ENCODE measurements at places on chromosomes 1 and 21.

DNA sequence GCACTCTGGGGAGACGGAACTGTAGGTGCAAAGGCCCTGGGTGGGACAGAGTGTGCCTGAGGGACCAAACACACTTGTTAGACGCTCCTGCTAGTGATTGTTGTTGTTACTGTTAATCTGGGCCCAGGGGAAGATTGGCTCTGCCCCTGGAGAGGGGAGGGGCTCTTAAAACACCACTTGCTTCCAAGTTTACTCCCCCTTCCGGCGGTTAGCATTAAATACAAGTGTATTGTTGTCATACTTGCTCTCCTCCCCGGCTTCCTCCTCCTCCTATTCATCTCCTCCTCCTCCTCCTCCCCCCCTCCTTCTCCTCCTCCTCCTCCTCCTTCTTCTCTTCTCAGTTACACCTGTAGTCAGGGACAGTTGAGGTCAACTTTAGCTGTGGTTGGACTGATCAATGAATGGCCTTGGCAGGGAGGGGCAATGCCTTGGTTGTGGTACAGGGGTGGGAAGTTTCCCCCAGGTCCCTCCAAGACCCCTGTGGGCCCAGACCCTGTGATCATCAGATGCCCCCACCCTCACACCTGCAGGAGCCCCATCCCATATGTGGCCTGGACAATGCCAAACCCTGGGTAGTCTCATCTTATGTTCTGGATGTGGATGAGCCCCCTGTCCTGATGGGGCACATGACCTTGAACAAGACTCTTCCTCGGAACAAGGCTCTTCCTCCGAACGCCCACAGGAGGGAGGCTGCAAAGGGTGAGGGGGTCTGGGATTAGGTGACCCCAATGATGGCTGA, 217.3 kb downstream of the PTPRU start:
- peak; percentile 38 for DNase-seq

DNA sequence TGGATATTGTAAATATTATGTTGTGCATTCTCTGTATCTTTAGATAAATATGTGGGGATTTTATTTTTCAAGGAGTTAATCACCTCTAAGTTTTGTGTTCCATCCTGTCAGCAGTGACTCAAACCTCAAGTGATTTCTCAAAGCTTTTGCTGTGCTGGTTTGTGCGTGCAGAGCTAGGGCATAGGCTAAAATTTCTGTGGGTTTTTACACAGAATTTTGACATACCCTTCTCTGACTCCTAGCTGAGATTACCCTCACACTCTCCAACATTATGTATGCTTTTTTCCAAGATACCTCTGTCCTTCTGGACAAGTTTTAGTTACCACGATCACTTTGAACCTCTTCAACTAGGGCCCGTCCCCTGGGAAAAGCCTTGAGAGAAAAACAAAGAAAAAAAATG, 384.9 kb downstream of the NCAM2 start:
- DNase-seq: peak; percentile 3

GRCh38 chr1:71780681-71781080, 501.7 kb downstream of the NEGR1 start:
- no peak for DNase-seq

- no peak for DNase-seq
These were observed 62.1 kb upstream of the PROX1 start for GRCh38 chr1:213925531-213926182.

GRCh38 chr1:20052386-20052785, 17.6 kb upstream of the PLA2G5 start:
- DNase-seq: no peak

DNA sequence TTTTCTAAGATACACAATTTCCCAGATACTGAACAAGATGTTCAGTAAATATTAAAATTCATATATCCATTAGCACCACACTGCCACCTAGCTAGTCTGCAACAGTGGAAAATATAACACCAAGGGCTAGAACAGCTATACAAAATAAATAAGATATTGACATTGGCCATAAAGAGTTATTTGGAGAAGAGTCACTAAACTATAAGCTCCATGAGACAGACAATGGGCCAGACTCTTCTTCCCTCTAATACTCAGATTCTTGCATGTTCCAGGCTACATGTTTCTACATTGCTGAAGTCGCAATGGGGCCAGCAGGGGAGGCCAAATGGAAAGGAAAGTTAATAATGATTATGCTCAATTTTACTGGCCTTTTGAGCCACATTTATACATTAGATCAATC, 21.5 kb downstream of the SPATA6 start:
- no peak for DNase-seq

DNA sequence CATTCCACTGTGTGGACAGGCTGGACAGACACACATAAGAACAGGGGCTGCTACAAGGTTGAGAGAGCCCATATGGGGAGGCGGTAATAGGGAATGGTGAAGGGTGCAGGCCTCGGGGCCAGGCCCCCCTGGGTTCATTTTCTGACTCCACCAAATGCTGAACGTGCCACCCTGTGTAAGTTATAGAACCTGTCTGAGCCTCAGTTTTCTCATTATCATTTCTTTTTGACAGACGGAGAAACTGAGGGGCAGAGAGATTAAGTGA, 569.5 kb downstream of the PTPRU start:
- no peak for DNase-seq

DNA sequence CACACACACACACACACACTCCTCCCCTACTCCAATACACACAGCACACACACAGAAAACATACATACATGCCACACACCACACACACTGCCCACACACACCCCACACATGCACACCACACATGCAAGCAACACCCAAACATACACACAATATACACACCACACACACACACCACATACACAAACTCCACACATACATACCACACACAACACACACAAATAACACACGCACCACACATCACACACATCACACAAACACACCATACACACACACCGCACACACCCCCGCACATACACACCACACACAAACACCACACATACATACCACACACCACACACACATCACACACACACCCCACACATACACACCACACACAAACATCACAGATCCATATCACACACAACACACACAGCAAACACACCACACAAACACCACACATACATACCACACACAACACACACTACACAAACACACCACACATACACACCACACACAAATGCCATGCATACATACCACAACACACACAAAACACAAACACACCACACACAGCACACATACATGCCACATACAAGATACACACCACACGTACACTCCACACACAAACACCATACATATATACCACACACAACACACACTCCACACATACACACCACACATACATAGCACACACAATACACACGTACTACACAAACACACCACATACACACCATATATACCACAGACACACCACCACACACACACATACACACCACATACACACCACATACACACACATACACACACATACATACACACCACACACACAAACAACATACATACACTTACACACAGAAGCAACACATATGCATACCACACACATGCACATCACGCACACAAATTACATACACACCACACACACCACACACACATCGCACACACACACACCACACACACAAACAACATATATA, 932 bp upstream of the RAB7B start:
- no peak for DNase-seq

- DNase-seq: no peak
These were observed 12.6 kb downstream of the TRIM46 start for GRCh38 chr1:155186067-155186793.

GRCh38 chr1:236773919-236774318, 21.2 kb upstream of the MTR start:
- DNase-seq: no peak

DNA sequence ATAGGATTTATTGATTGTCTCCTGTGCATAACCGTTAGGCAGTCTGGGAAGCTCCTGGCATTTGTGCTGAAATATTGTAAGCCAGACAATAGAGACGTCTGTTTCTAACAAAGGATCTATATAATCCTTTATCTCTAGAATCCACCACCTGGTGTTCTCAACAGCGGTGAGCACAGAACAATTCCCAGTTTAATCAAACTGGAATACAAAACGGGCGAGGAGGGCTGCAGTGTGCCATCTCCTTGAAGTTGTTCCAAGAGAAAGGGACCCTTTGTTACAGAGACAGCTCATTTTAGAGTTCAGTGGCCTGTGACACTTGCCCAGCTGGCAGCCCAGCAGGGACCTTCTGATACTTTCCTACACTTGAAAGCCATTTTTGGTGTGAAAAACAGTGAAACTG, 162.8 kb upstream of the IVNS1ABP start:
- DNase-seq: no peak
